ENCODE measurements at places on chromosomes 5 and 9.

- DNase-seq: no peak
These were observed 26.8 kb downstream of the FYB1 start for GRCh38 chr5:39192450-39193160.

DNA sequence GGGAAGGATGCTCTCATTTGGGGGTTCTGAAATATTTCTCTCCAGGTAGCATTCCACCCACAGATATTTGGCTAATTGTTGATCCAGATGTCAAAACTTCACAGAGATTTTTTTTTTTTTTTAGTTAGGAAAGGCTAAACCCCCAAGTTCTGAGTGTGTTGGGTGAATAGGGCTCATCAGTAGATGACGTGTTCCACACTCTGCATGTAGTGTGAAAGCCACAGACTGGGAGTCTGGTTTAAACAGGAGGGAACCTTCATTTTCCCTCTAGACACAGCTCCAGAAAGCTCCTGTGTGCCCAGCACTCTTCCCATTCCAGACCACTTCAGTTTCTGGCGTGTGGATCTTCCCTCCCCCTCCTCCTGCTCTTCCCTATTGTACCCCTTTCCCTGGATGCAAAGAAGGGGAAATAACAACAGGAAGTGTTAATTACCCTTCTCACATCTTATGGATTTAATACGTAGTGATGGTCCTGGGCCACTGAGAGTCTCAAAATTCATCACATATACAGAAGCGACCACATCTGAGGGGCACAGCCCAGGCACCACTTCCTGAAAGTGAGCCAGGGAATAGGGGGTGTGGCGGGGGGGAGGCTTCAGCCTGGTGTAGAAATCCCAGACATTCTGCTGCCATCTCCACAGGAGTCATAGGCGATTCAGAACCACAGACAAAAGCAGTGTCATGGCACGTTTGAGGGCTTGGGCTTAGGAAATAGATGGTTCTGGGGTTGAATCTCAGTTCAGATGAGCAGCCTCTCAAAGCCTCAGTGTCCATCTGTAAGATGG, 65.1 kb downstream of the DAP start:
- DNase-seq: peak; percentile 66

DNA sequence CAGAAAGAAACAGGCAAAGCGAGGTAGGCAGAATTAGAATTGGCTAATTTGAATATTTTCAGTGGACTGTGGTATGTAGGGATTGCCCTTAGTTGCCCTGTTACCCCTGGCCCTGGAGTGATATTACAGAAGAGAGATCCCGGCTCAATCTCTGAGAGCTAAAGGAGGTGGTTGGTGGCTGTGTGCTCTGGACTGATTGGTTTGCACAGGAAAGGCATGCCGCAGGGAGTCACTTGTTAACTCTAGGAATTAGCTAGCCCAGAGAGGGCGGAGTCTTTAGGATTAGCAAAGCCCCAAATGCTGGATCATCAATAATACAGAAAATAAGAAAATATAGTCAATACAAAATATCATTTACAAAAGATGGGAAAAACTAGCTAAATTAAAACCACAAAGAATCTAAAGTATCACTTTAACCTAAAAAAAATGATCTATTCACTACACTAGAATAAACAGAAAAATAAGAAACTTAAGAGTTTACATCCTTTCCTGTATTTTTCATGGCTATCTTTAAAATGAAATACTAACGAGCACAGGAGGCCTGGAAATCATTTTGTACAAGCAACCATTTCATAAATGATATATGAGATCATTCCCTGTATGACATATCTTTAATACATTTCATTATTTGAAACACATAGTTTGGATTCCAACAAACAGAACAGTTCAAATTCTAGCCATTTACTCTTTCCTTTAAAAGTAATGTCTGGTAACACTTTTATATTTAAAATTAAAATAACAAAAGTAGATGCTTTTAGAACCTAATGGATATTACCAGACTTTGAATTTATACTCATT, 71.1 kb downstream of the GNAQ start:
- peak; percentile 57 for DNase-seq

- DNase-seq: no peak
These were observed 2.0 kb downstream of the RHOBTB3 start for GRCh38 chr5:95733107-95733665.

DNA sequence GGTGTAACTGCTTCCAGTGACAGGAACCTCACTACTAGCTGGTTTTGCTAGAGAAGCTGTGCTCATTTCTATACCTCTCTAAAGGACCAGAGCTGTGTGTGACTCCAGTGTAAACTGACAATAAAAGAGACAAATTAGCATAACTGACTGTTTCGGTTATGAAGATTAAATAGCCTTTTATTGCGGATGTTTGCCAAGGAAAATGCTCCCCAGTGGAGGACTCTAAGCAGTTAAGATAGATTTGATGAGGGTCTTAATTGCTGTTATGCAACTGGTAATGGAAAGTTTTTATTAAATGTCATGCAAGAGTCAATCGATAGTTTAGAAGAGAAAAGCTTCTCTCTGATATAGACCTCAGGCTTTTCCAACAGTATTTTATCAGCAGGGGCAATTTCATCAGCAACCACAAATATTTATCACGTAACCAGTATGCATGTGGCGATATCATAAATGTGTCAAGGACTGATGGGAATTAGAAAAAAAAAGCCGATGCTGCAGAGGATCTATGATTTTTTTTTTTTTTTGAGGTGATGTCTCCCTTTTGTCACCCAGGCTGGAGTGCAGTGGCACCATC, 275.2 kb upstream of the DMAC1 start:
- DNase-seq: no peak

DNA sequence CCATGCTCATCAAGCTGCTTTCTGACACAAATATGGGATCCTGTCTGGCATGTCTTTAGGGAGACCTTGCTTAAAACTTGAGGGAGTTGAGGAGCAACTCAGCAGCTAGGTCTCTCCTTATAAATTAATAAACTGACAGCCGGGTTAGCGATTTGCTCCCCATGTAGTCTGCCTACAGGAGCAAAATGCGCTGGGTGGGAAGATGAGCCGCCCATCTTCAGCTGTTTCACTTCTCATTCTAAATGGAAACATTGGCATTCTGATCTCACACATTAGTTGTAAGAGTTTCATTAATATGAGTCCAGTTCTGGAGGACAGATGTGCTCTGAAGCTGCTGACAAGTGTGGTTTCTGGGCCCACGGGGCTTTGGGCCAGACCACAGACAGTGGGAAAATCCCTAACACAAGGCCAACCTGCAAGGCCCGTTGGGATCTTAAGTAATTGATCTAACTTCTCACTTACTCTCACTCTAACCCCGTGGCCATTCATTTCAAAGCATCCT, 197.0 kb downstream of the MCTP1 start:
- DNase-seq: peak; percentile 30

DNA sequence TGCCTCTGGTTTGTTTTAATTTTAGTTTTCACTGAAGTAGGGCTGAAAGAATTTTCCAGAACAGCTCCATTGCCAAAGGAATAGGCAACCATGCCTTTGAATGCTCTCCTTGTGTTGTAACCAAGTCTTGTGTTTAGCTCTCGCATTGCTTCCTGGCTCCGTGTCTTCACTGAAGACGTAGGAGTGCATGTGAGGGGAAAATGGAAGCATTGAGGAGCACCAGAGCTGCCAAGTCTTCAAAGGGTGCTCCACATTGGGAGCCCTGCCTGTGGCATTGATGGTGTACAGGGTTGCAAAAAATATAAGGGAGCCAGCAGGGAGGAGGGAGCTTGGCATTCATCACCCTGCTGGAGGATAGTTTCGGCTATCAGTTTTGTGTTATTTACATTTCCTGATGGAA, 86.6 kb downstream of the NTRK2 start:
- DNase-seq: no peak

DNA sequence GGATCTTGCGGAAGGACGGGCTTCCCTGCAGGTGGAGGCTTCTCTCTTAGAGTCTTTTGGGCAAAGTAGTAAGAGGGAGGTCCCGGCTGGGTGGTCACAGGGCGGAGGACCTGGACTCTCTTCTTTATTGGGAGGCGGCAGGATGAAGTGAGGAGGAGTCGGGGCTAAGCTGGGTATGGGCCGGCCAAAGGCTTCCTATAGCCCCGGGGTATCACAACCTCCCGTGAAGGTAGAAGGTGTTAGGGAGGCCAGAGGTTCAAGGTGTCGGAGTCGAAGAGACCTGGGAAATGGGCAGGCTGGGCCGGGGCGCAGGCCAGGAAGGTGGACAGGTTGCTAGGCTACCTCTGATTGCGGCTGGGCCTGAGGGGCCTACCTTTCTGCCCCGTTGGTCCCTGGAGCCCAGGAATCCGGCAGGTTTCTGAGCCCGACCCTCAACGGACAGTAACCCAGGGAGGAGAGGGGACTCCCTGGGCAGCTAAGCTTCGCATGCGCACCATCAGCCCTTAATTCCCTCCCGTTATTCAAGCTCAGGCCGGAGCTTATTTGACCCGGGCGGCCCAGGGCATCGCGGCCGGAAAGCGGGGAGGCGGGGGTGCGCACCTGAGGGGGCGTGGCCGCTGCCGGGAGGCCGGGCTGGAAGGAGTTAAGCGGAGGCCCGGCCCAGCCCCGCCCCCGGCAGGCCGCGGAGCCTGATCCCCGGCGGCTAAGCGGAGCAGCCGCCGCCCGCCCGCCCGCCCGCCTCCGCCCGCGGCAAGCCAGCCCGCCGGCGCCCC, at the start of gene TESK1:
TSS of gene TESK1 (plus strand) at position 685 of the 773 bp plus-strand sequence. CDS start 358 bp downstream, outside the sequence.
- DNase-seq: peak; percentile 56

- DNase-seq: no peak
These were observed 42.6 kb upstream of the PDZD2 start for GRCh38 chr5:31596354-31596753.

- no peak for DNase-seq
These were observed 131.4 kb upstream of the IRX4 start for GRCh38 chr5:2014058-2014610.

DNA sequence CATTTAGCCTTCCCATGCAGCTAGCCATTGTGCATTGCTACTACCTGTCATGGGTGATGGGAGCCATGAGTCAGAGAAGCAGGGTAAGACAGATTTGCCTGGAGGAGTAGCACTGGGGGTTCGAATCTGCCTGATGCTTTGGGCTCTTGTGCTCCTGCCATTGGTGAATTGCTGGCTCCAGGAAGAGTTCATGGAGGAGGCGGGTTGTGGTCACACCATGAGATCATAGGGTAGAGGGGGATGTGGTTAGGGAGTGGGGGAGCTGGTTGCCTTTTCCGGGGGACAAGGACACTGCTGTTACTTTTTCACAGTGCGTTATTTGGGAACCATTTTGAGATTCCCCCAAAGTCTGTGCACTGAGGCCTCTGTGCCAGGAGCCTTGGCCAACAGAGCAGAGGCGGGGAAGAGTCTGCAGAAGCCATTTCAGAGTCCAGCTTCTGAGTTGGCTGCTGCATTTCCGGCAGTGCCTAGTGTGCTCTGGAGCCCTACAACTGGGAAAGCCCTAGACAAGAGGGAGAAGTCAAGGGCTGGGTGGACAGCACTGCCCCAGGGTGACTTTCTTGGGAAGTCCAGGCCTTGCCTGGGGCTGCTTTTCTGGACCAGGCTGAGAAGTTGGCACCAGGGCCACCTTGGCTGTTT, 6.2 kb downstream of the ANGPTL2 start:
- DNase-seq: no peak

DNA sequence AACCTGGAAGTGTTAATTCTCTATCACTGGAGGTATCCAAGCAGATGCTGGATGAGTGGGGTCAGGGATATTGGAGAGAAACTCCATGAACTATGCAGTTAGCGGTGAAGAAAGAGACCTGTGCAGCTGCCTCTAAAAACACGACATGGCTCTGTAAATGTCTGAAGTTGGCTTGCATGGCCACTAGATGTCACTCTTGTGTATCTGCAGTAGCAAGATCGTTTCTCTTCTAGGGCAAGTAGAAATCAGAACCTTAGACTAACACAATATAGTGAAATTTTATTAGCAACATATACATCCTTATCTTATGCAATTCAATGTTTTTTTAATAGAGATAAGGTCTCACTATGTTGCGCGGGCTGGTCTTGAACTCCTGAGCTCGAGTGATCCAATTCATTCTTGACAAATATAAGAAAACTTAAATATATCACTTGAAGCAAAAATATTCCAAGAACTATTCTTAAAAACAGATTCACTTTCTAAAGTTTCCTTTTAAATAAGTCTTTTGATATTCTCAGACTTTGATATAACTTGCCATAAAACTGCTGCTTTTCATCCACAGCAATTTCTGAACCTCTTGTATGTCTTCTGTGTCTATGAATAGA, 2.9 kb downstream of the OR2S2 start:
- peak; percentile 80 for DNase-seq

GRCh38 chr5:31758803-31759425, 120.0 kb downstream of the PDZD2 start:
- DNase-seq: no peak

- DNase-seq: peak; percentile 91
These were observed 12.9 kb upstream of the F2RL1 start for GRCh38 chr5:76805821-76806505.

DNA sequence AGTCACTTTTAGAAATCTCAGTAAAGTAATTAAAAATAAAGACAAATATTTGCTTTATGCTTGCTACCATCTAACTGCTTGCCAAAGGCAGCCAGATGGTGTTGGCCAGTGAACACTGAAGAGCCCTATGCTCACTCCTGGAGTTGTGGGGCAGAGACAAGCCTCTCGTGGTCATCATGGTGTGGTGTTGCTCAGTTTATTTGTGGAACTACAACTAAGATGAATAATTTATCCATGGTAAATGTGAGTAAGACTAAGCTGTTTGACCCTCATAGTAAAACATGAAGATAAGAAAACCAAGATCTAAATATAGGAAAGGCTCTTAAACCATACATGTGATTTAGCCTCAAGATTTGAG, 100.7 kb downstream of the PDE8B start:
- DNase-seq: no peak

- DNase-seq: no peak
These were observed 61.4 kb upstream of the MRPS30 start for GRCh38 chr5:44747396-44747795.

DNA sequence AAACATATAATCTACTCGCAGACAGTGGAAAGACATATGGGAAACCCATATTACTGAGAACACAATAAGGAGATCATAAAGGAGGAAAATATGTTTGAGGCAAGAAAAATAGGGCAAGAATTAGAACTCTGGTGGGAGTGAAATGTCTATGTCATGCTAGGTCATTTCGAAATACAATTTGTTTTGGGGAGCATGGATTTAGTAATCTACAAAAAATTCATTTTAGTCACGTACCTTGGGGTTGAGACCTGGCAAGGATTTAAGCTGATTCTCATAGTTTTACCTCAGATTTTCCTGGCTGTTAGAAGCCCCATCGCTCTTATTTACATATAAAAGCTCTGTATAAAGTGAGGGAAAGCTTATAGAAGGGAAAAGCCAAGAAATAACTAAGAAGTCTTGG, 11.5 kb upstream of the CSNK1G3 start:
- DNase-seq: no peak

DNA sequence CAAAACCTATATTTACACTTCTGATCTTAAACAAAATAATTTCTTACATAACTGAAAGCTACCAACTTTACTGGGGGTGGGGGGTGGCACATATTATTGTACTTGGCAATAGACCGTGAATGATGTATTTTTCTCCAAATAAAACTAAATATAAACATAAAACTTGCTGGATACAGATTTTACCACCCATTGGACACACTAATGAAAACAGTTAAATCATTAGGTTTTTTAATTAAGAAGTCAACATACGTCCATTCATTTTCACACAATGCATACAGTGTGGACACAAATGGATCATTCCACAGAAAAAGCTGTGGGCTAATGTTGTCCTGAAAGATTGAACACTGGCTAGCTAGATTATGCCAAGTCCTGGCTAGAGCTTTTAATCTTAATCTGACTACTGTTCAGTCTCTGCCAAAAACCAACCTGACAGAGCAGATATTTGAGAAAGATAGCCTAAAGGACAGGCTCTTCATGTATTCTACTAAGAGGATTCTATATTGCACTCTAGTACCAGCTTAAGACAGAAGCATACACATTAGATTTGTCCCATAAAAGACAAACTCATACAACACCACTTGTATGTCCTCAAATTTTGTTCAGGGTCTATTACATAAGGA, 118.1 kb downstream of the SIL1 start:
- no peak for DNase-seq

All from fibroblast of skin of scalp (primary cell).